Uterine smooth muscle cell (primary cell): ENCODE measurements at places on chromosomes 16 and 17. TPM values are rescaled to one million over a fixed set of nuclear protein-coding genes. Genes with fewer than 3 reads are reported as not detected.

Gene KIF19
- not detected in 2 replicates for total RNA-seq

Gene GH2
- not detected in 2 replicates for total RNA-seq

Gene CACNG1
- total RNA-seq = not detected in 2 replicates

Gene PHKG2
- total RNA-seq = 25.4 and 31.5 TPM in 2 replicates

Gene HOXB8
- total RNA-seq = 0.22 TPM in 1 of 2 replicates, not detected in the other

Gene GRAPL
- not detected in 2 replicates for total RNA-seq

Gene GNAO1
- total RNA-seq = under 0.01 TPM in 2 replicates

Gene MSLN
- under 0.01 and 0.12 TPM in 2 replicates for total RNA-seq

Gene PRSS53
- total RNA-seq = 2.7 and 3.2 TPM in 2 replicates

Gene SRL
- under 0.01 and 0.11 TPM in 2 replicates for total RNA-seq

Gene CYGB
- 9.5 and 18.1 TPM in 2 replicates for total RNA-seq
